ENCODE measurements at places on chromosomes 11 and 22.

DNA sequence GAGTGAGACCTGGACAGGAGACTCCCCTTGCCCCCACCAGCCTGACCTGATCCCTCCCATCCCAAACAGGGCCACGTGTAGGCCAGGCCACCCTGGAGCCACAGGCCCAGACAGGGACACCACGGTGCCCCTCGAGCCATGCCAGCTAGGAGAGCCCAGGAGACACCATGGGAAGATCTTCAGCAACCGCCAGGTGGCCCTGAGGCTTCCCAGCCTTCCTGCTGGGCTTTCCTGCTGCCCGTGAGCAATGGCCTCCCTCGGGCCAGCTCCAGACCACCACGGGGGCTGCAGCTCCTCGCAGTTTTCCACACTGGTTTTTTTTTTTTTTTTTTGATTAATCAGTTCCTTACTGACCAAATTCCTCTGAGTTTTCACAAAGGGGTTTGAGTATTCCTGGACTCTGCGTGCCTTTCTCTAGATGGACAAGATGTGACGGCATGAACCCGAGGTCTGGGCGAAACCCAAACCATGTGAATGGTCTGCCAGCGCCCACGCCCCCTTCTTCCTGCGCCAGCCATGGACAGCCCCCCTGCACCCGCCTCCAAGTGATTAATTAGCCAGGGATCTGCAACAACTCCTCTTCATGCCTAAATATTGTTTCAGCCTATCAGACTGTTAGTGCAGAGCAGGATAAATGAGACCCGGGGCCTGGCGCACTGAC, 40.9 kb downstream of the TBX1 start:
- DNase-seq: no peak

DNA sequence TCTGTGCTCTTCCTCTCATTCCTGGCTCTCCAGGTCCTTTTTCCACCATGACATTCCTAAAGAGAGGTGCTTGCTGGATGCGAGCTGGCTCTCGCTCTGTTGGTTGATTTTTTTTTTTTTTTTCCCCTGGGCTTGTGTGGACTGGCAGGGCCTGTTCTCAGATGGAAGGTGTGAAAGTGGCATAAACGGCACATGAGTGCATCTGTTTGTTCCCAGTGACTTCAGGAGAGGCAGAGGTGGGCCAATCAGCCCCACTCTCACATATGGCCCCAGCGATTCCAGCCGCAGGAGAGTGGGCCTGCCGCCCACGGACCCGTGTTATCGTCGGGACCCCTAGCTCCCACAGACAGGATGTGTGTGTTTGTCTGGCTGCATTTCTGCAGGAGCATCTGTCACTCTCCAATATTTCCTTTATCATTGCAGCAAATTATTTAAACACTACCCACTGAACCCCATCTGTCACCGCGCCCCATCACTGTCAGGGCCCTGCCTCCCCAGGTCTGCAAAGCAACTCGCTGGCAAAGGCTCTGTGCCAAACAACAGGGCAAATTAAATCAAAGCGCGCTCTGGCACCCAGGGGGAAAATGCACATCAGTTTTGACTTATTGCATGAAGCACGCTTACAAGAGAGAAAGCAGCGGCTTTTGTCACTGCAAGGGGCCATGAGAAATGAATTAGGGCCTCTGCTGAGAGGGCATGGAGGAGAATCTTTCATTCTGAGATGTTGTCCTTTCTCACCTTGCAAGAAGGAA, 886.3 kb downstream of the NTM start:
- DNase-seq: no peak

GRCh38 chr22:35065796-35066218, at the start of gene ISX:
Gene ISX (plus strand): TSS chr22:35066158. CDS start chr22:35067088, 930 bp downstream.
- DNase-seq: no peak

DNA sequence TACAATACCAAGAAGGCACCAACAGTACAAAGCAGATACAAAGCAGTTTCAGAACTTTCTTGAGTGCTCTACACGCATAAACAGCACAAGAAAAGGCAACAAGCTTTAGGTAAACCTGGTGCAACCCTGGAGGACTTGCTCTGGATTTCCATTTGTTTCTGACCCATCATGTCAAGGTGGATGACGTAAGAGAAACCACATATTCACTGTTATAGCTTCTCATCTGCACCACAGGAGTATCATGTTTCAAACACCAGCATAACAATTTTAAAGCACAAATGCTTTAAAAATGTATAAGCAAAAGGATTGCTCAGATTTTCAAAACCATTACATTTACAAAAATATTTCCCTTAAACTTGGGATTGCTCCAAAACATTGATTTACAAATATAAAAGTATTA, 25.0 kb upstream of the YPEL1 start:
- DNase-seq: peak; percentile 90

- DNase-seq: no peak
Measured at GRCh38 chr11:81979448-81979847, 754.2 kb downstream of the FAM181B start.

- DNase-seq: peak; percentile 99
Measured at GRCh38 chr11:119121008-119121810, at the start of gene HINFP. Gene HINFP (plus strand): TSS chr11:119121580. CDS start chr11:119126945, 5,365 bp downstream.

DNA sequence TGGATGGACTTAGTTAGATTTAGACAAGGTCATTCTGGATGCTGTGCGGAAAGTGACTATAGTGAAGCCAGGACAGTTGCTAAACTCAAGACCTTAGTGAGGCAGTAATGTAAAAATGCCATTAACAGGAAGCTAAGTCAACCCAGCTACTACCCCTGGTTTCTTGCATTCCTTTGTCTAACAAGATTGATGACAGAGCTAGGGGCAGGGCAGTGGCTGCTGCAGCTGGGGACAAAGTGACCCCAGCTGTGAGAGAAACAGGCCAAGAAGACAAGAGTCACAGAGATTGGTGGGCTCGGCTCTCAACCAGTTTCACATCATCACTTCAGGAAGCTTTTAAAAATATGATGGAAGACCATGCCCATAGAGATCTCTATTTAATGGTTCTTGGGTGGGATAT, 110.4 kb upstream of the POU2AF2 start:
- DNase-seq: no peak

DNA sequence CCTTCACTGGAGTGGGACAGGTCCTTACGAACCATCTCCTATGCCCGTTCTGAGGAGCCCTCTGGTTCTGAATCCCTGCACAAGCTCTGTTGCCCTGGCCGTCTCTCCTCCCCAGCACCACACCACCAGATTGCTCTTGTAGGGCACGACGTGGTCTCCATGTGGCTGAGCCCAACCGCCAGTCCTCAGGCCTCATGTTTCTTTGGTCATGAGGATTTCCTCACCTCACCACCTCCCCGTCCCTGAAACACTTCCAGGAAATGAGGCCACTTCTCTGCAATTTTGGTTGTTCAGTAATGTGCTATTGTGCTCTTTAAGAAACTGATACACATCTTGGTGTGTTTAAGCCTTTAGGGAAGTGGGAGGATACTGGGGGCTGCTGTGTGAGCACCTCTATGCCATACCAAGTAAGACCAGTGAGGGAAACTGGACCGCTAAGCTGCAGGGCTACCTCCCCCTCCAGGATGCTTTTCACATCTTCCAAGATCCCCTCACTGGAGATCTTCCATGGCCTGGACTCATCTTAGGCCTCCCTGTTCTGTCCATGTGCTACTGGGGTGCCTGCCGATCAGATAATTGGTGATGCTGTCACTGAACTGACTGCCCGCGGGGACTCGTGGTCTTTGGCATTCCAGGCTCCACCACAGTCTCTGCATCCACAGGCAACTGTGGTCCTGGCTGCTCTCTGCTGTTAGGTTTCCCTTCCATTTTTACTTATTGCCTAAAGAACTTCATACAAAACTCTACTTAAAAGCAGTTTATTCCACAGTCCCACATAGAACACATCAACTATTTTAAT, 21.9 kb downstream of the DRICH1 start:
- DNase-seq: no peak

GRCh38 chr11:10878408-10879214, 20.8 kb upstream of the ZBED5 start:
- peak; percentile 81 for DNase-seq

DNA sequence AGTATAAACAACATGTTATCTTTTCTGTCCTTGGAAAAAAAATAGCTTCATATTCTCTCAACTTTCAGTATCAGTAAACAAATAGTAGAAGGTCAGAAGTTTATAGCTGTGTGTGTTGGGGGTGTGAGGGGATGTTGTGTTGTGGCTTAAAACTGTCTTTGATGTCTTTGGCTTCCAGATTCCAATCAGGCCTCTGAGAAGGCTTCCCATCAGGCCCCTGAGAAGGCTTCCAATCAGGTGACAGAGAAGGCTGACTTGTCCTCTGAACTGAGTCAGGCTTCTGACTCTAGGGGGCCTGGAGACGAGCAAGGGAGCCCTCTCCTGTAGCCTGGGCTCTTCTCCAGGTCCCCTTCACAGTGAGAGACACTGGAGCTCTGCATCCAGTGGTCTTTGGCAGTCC, 9.3 kb downstream of the MTFP1 start:
- DNase-seq: no peak

- DNase-seq: peak; percentile 86
Measured at GRCh38 chr22:39253435-39254070, 8.8 kb upstream of the PDGFB start.

DNA sequence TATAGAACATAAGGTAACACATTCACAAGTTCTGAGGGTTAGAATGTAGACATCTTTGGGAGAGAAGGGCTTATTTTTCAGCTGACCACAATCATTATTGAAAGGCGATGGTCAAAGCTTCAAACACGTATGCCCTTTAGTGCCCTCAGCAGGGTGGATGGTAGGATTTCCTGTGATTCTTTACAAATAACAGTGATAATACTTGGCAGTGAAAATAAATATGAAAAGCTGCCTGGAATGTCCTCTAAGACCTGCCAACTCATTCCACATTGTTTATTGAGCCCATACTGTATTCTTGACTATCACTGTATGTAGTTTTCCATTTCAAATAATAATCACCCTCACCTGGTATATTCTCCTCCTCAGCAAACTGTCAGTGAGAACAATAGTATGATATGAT, 13.7 kb upstream of the MPEG1 start:
- DNase-seq: no peak

DNA sequence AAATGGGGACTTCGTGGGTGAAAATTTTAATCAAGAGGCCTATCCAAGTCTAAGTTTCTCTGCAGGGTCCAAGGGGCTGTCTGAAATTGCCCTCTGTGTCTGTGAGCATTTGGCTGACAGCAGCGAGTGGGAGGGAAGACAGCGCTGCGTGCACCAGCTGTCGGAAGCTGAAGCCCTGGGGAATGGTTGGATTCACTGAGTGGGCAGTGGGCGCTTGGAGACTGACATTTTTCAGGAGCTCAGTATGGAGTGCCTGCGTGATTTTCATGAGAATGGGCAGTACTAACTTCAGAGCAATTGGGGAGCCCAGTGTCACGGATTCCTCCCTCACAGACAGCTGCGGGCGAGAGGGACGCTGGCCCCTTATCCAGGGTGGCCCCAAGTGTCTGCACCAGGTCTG, 388.8 kb upstream of the B3GAT1 start:
- DNase-seq: no peak

- DNase-seq: peak; percentile 51
Measured at GRCh38 chr11:75532200-75533048, 6.7 kb upstream of the GDPD5 start.

DNA sequence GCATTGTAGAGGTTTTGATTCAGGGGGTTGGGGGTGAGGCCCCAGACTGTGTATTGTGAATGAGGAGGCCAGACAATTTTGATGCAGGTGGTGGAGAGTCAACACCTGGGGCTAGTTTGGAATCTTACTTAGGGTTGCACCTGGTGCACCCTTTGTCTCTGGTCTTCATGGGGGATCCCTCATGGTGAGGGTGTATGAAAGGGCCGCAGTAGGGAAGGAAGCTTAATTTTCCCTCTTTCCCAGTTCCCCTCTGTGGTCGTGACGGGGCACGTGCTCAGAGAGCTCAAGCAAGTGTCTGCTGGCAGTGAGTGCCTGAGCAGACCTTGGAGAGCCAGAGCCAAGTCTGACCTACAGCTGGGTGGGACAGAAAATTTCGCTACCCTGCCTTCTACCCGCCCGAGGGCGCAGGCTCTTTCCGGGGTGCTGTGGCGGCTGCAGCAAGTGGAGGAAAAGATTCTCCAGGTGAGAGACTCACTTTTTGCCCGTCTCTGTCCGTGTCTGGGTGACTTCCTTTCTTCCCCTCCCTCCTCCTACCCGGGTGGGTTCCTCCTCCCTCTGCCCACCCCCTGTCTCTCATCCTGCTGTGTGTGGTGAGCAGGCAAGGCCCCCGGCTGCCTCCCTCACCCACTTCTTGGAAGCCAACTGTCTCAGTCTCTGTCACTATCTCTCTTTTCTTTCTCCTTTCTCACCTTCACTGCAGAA, 131.7 kb downstream of the MICAL2 start:
- DNase-seq: no peak

DNA sequence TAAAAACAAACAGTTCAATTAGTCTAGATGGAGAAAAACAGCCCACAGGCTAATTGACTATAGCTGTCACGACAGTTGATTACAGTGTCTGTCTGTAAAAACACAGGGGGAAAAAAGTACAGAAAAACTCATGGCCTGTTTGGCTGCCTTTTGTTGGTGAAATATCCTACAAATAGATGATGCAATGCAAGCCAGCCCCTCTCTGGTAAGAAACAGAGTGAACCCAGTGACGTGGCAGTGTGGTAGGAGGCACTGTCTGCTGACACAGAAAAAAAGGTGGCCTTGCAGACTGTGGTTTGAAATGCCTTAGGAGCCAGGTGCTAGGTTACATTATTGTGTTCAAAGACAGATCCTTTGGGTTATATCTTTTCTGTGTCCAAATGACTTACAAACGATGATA, 431.4 kb upstream of the CCDC90B start:
- no peak for DNase-seq

DNA sequence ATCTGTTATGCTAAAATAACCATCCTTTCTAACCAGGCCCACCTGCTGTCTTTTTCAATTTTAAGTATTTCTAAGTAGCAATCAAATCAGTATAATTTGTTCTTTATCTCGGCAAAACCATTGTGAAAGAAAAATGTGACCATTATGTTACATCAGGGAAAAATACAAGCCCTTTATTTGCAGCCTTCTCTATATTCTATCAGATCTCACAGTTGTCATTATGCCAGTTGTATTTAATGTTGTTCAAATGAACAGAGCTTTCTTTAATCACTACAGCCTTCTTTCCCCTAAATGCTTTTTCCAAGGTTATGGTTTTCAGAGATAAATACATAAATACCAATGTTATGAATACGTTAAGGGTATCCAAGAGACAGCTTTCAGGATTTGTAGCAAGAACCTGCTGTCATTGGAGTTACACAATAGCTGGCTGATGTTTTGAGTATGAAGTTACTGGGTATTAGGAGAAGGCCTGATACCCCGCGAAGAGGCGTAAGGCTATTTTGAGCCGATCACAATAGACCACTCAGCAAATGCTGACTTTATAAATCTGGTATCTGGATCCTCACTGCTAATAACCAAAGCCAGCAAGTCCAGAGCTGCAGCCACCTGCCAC, 406.3 kb downstream of the CADM1 start:
- no peak for DNase-seq

DNA sequence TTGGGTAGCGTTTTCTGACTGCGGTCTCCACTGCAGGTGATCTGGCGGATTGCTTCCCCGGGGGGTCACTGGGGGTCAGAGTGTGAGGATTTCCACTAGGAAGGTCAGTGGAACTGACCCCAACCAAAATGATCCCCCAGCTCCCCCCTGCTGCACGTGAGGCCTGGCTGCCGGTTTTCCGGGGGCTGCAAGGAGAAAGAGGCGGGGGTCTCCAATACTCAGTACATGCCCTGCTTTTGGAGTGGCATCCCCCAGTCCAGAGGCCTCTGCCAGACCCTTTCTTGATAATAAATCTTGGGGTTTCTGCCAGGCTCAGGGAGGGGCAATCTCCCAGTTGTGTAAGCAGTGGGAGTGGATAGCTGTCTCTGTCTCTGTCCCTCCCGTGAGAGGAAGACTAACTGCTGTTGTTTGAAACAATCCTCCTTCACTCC, 71.5 kb upstream of the RTL6 start:
- DNase-seq: no peak

Measured in astrocyte of the spinal cord (primary cell).